ENCODE measurements at places on chromosomes 6 and 20. TPM values are rescaled to one million over a fixed set of nuclear protein-coding genes. Genes with fewer than 3 reads are reported as not detected.

- DNase-seq, result peak; percentile 58
These were observed 8.4 kb upstream of the TJAP1 start for GRCh38 chr6:43468748-43469681.

DNA sequence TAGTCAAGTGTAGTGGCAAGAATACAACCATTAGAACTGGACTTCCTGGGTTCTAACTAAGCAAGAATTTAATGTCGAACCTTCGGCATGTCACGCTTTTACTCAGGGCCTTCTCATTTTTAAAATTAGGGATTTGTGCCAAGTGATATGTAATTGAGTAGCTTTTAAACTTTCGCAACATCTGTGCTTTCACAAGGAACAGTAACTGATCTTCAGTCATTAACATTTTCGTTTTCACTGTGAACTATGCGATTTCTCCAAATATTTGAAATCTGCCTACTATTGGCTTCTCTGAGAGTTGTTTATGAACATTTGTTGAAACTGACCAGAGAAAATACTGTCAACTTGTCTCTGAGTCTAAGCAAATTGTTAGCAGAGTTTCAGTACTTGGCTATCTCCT, 27.6 kb downstream of the GRM1 start:
- no peak for DNase-seq

DNA sequence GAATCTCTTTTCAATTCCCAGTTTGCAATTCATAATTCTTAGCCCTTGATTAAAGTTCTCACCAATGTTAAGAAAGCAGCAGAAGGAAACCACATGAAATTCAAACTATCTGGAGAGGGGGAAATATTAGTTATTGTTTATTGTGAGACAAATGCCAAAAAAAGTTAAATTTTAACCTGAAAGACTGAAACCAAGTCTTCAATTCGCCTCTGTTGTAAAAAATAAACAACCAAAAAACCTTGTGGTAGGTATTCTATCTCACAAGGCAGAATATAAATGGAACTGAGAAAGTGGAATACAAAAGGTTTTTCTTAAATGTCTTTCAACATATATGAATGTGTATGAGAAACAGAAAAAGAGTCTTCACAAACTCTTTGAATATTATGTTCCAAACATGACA, 24.8 kb downstream of the TMX4 start:
- no peak for DNase-seq

GRCh38 chr6:76881414-76881813, 581.9 kb downstream of the HTR1B start:
- DNase-seq, result no peak

DNA sequence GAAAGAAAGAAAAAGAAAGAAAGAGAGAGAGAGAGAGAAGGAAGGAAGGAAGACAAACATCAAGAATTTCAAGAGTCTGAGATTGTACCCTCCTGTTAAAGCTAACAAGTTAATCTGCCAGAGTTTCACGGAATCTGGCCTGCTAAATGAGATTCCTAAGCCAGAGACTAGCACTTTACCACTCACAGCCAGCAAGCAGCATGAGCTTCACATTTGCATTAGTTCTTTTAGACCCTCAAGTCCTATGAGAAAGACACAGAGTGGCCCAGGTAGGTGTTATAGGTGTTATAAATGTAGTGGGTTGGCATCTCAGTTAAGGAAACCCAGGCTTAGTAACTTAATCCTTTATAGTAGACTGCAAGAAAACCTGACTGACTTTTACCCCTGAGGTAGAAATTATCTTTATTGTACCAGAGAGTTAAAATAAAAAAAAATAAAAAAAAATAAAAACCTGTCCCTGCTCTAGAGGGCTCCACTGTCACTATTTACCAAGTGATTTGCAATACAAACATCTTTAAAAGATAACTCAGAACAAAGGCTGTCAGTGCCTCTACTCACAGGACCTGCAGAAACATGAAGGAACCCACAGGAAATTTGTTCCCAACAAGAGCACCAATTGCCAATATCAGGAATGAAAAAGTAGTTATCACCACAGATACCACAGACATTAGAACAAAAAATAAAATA, 9.7 kb upstream of the IBTK start:
- DNase-seq, result no peak

GRCh38 chr6:36380166-36380565, 7.3 kb downstream of the ETV7 start:
- no peak for DNase-seq

DNA sequence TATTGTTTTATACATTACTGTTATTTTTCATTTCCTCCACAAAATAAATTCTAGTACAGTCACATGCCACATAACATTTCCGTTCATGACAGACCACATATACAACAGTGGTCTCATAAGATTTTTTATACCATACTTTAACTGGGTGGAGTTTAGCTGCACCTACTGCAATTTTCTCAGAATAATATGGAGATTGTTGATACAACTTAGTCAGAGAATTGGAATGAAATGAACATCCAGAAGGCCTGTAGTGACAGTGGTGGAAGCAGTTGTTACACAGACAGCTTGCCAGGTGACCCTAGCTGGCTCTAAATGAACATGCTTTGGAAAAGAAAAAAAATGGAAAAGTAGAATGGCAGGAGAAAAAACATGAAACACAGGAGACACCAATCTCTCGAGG, 183.2 kb upstream of the TCF21 start:
- no peak for DNase-seq

GRCh38 chr6:36029464-36029863, 1.9 kb downstream of the MAPK14 start:
- no peak for DNase-seq

- DNase-seq, result no peak
These were observed 250.9 kb upstream of the POU3F2 start for GRCh38 chr6:98583506-98583905.

GRCh38 chr6:1796706-1797529, 187.2 kb downstream of the FOXC1 start:
- DNase-seq, result no peak

DNA sequence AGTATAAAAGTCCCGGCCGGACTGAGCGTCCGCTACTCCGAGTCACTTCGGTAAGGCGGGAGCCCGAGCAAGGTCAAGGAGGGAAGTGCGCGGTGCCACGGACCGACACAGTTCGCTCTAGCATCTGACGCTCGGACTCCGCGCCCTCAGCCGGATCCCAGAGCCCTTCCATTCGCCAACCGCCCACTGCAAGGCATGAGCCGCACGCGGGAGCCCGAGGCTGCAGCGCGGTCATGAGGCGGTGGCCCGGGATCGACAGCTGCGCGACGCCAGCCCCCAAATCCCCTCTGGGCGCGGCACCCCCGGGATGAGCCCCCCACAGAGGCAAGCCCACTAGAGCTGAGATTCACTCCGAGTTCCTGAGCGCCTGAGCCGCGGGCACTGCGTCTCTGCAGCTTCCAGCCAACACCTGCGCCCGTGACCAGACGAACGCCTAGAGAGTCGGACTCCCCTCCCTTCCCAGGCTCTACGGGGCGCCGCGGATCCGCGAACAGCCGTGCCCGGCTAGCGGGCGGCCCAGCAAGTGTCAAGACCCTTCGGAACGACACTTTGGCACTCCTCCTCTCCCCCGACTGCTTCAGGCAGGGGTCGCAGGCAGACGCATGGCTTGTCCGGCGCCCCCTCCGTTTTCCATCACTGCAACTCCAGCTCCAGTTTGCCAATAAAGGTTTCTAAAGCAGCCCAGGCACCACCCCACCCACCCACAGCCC, 725 bp upstream of the ISM1 start:
- peak; percentile 76 for DNase-seq

DNA sequence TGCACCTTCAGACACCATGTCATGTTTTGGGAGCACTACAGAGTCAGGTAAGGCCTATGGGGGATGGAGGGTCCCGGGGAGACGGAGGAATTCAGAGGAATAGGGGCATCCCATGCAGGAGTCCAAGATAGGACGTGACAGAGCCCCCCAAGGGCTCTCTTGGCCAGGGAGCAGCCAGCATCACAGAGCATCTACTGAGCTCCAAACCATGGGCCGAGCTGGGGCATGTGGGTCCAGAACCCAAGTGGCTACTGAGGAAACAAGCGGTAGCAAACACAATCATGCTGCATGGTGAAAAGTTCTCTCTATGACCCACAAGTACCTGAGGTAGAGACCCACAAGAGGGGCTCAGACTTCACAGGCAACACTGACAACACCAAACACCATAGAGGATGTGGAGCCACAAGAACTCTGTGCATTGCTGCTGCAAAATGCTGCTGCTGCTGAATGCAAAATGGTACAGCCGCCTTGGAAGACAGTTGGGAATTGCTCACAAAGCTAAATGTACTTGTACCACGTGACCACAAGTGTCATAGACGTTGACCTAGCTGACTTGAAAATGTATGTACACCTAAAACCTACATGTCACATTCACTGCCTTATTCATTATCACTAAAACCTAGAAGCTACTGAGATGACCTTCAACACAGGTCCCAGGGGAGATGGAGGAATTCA, 33.4 kb upstream of the MAS1L start:
- DNase-seq, result no peak

DNA sequence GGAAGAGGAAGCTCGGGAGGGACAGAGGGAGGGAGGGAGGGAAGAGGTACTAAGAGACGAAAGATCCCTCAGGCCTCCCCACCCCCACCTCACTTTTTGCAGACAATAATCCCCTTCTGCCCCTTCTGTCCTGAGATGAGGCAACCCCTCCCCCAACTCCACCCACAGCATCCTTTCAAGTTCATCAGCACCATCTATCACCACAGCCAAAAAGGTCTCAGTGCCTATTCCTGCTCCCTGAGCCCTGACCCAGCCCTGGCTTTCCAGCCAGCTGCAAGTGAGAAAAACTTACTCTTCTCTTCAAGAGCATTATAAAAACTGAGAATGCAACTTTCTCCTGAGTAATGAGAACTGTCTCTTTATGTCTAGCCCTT, 133.2 kb upstream of the LRFN2 start:
- no peak for DNase-seq

DNA sequence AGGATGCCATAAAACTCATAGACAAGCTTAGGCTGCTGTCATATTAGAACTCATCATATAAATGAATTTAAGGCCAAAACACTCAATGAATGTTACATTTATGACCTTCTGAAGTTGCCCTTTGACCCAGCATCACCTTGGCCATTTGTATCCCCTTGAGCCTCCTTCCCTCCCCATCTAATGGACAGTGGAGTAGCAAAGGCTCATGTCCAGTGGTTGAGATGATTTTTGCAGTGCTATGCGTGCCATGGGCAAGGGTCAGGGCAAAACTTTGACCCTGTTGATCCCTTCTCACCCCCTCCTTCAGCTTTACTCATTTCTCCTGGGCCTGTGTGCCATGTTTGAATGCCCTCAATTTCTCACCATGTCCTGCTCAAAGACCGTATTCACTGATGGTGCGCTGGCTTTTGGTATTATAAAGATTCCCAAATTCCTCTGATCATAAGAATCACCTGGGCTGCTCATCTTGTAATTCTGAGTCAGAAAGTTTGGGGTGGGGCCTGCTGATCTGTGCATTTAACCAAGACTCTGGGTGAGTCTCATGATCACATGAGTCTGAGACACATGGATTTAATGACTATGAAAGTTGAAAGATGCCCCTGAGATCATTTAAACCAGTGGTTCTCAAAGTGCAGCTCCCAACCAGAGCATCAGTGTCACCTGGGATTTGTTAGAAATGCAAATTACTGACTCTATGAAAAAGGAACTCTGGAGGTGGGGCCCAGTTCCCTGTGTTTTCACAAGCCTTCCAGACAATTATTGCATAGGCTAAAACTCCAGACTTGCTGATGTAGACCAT, 57.5 kb upstream of the IL20RA start:
- no peak for DNase-seq

GRCh38 chr20:14556206-14556605, 218.8 kb upstream of the FLRT3 start:
- DNase-seq, result no peak

DNA sequence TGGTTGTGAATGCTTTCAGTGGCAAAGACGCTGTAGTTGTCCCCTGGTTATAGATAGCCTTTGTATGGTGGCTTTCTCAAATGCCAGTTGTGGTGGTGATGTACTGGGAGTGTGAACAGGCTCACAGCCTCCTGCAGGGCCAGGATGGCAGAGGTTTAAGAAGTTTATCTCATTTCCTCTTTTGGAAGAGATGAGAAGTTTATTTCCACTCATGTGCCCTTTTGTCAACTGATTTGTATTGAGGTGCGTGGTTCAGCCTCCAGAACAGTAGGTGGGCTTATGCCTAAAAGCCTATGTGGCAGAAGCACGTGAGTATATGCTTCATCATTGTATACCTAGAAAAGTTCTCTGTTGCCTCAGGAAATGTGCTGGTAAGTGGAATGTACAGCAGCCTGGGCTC, 13.7 kb upstream of the ZFP57 start:
- DNase-seq, result no peak

GRCh38 chr20:36833275-36834020, 42.5 kb upstream of the TLDC2 start:
- DNase-seq, result no peak

- DNase-seq, result no peak
These were observed 141.3 kb downstream of the FUT9 start for GRCh38 chr6:96157018-96157565.

- no peak for DNase-seq
These were observed 57.9 kb downstream of the HLA-A start for GRCh38 chr6:30000156-30000791.

GRCh38 chr6:39224523-39225182, 4.6 kb downstream of the KCNK5 start:
- DNase-seq, result no peak

DNA sequence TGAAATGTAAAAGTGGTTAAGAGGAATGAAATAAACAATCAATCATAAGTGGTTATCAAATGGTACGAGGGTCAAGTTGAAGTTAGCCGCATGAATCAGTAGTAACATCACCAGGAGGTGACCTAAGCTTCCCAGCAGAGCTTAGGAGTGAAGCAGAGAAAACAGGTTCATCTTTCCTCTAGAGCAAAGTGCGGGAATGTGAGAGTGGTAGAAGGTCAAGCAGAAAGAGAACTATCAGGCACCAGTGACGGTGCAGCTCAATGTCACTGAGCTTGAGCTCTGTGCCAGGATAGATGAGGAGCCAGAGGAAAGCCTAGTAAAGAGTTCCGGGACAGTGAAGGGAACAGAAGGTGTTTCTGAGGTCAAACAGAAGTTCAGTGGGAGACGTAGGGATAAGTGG, 20.8 kb upstream of the TNFAIP3 start:
- DNase-seq, result no peak

GRCh38 chr20:48215536-48215935, 430.3 kb upstream of the SULF2 start:
- DNase-seq, result no peak

Gene CST1
- not detected for total RNA-seq

Gene NHLRC1
- not detected for total RNA-seq

Gene BPI
- not detected for total RNA-seq

Gene C6orf141
- total RNA-seq, result 97.2 TPM

Gene SLC26A8
- 0.25 TPM for total RNA-seq

Gene GMPR
- not detected for total RNA-seq

Gene FNDC11
- total RNA-seq, result 0.39 TPM

Gene PSMF1
- 56.0 TPM for total RNA-seq

Gene ZNF512B
- 2.9 TPM for total RNA-seq

Gene B3GAT2
- total RNA-seq, result 0.71 TPM

Gene ZNF391
- total RNA-seq, result 16.5 TPM

Gene HLA-DMB
- total RNA-seq, result 4.5 TPM
